H1 (cell line): ENCODE measurements at places on chromosomes 6 and 20.

DNA sequence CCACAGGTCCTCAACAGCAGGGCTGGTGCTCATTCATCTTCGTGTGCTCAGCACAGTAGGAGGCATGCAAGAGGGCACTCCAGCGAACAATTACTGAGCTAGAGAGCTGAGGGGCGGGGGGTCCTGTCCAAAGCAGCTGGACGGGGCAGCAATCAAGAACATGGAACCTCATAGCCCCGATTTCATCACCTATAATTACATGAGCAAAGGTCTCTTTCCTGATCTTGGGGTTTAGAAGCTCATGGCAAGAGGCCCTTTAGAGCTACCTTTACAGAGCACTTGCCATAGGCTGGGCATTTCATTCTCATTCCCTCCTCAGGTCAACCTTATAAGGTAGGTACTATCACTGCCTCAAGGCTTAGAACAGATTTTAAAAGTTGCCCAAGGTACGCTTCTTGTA is 10.4 kb downstream of the MOCS1 start:
- DNase-seq, result no peak
- no peaks in the 10 kb centered on the region for H3K4me1 ChIP-seq
- H3K27ac ChIP-seq, result no peak overlapping the region
- H3K36me3 ChIP-seq, result peaks cover 8% of the 10 kb centered on the region
- H3K4me3 ChIP-seq, result no peak overlapping the region

DNA sequence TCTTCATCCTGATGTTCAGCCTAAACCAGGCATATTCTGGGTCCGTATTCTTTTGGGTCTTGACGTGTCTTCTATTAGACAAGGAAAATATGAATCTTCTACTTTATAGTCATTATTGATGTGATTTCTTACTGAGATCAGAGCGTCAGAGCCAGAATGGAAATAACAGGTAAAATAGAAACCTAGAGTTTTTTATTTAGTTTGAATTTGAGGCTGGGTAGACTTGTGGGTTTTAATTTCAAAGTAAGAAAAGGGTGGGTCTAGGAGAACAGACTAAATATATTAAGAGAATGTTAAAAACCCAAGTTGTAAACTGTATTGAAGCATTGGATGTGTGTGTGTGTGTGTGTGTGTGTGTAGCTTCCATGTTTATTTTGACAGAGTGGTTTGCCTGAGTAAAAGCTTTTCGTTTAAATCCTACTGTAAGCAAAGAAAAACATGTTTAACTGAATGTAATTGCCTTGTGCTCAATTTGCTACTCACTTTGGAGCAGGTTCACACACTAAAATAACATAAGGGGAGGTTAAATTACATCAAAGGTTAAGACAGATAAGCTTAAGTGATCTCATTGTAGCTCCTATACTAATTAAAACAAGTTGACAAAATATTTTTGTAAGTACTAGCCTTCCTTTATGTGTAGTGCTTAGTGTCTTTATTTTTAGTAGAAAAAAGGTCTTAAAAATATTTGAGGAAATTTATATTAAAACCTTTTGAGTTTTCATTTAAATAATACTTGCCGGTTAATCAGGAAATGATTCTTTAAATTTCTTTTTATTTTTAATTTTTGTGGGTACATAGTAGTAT is 17.4 kb downstream of the HECA start:
- no peak overlapping the region for H3K27ac ChIP-seq
- H3K4me1 ChIP-seq, result no peaks in the 10 kb centered on the region
- no peaks in the 10 kb centered on the region; the same call in 1 of the 2 replicates for H3K36me3 ChIP-seq
- H3K27me3 ChIP-seq, result no peaks in the 10 kb centered on the region

GRCh38 chr6:13357551-13358075 is 29.3 kb upstream of the TBC1D7 start:
- no peak for DNase-seq
- no peak overlapping the region for H3K4me3 ChIP-seq
- H3K36me3 ChIP-seq, result no peaks in the 10 kb centered on the region
- H3K4me1 ChIP-seq, result peaks cover 12% of the 10 kb centered on the region
- no peaks in the 10 kb centered on the region for H3K27me3 ChIP-seq

DNA sequence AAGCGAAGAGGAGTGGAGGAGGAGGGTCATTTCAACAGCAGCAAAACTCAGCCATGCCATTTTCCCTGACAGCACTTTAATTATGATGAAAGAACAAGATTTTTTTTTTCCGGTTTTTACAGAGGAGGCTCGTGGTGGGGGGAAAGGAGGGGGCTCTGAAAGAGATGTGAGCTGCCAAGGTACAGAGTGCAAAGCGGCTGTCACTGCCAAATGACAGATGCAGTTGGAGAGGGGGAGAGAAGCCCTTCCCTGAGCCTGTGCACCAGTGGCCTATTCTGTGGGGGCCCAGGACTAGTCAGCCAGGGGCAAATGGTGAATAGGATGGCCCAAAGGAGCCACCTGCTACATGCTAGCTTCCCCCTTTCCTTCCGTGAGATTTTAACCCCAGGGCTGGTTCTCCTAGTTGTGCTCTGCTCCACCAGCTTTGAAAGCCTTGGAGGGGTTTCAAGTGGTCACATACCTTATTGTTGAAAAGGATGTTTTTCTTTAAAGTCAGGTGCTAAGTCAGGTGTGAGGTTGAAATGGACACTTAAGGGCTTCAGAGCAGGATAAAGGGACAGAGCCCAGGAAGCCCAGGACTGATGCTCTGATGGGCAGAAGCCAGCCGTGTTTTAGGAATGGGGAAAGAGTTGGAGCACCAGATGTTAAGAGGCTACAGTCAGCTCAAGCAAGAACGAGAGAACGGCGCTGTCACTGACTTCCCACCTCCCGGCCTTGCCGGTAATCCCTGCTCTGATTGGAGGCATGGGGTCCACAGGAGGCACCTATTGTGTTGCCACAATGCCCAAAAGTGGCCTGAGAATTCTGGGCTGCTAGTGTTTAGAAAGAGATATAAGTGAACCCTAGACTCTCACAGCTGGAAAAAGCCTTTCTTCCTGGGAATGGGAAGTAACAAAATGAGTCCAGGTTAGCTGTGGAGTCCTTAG is 24.8 kb downstream of the GNAS start:
- no peaks in the 10 kb centered on the region for H3K27me3 ChIP-seq
- H3K36me3 ChIP-seq, result no peaks in the 10 kb centered on the region
- no peak overlapping the region for H3K4me3 ChIP-seq
- H3K27ac ChIP-seq, result no peak overlapping the region
- H3K4me1 ChIP-seq, result peaks cover 27% of the 10 kb centered on the region
- DNase-seq, result no peak

- no peaks in the 10 kb centered on the region for H3K36me3 ChIP-seq
- H3K27ac ChIP-seq, result no peak overlapping the region
These were observed 136.3 kb upstream of the NEDD9 start for GRCh38 chr6:11368760-11369159.

DNA sequence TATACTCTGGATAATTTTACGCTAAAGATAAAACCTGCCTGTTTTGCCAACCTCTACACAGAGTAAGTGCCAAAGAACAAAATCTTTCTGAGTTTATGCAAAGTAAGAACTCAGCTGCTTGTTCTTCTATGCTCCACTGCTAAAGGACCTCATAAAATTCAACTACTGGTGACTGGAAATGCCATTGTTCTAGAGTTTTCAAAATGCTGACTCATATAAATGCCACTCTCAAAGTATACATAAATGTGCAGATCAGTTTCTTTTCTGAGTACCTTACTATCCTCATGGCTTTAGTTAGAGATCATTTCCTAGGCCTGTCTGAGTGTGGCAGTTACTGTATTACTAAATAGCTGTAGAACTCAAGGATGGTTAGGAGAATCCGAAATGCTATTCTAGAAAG is 45.6 kb downstream of the LYRM4 start:
- H3K27me3 ChIP-seq, result no peaks in the 10 kb centered on the region
- no peak overlapping the region for H3K27ac ChIP-seq
- peaks cover 3% of the 10 kb centered on the region for H3K36me3 ChIP-seq

- no peak for DNase-seq
- no peak overlapping the region for H3K4me3 ChIP-seq
- no peak overlapping the region for H3K27ac ChIP-seq
- H3K36me3 ChIP-seq, result no peaks in the 10 kb centered on the region
- no peaks in the 10 kb centered on the region for H3K27me3 ChIP-seq
- H3K4me1 ChIP-seq, result no peaks in the 10 kb centered on the region
These were observed 890.3 kb downstream of the C6orf118 start for GRCh38 chr6:164419099-164419498.
